Activated T-helper 17 cell treated with anti-CD3 and anti-CD28 coated beads, Interleukin-2, amount 50 U/mL, for 72 hours (primary cell): ENCODE measurements at places on chromosomes 12 and 14.
A peak's percentile ranks its signal among the peaks of the same experiment; 100 is the strongest.

GRCh38 chr12:64656429-64656828 lies 46.1 kb downstream of the RASSF3 start:
- ATAC-seq, result no peak

DNA sequence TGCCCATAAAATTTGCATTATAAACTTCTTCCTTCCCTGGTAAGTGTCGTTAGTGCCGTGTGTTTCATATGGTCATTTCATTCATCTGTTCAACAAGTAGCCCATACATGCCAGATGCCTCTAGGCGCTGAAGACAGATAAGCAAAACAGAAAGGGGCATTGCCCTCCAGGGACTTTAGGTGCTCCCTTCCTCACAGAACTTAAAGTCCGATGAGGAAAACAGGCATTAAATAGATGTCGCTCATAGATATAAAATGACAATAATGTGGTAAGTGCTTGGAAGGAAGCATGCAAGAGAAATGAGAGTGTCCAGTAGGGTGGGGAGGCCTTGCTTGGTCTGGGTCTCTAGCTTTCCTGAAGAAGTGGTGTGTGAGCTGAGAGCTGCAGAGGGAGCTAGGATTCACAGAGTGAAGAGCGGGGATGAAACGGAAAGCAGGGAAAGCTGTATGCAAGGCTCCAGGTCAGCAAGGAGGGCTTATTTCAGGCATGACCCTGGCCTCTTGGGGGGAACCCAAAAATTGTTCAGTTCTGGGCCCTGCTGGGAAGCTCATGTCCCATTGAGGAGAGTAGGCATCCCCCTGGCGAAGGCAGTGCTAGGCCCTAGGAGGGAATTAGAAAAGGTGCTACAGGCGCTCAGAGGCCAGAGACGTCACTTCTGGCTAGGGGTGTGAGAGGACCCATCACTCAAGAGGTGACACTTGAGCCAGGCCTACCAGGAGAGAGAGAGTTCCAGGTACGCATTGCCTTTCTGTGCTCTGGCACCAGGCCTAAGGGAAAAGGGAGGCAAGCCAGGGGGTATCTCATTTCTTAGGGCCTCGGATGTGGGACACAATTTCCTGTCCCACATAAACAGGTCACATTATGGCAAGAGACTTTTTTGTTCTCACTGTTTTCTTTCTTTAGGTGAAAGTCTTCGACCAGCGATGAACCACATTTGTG lies 11.9 kb downstream of the UBE3B start:
- ATAC-seq, result no peak

- ATAC-seq, result peak; percentile 20
These were observed 3.8 kb downstream of the TXNRD1 start for GRCh38 chr12:104219361-104219892.

GRCh38 chr12:105330931-105331804 lies 677 bp downstream of the C12orf75 start:
- ATAC-seq, result peak; percentile 10

DNA sequence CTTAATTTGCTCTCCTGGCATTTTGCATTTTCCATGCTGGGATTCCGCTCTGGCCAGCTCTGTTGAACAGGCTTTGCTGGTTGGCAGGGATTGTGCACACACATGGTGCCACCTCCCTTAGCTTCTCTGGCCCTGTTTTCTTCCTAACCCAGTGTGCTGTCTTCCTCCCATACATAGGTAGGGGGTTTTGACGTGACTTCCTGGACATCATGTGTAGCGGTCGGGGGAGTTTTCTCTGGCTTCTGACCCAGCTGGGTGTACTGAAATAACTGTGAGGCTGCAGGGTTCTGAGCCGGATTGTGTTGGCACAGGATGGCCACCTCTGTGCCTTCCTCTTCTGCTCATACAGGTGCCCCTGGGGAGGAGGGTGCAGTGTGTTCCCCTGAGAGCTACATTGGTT lies 25.7 kb downstream of the C14orf132 start:
- ATAC-seq, result no peak

DNA sequence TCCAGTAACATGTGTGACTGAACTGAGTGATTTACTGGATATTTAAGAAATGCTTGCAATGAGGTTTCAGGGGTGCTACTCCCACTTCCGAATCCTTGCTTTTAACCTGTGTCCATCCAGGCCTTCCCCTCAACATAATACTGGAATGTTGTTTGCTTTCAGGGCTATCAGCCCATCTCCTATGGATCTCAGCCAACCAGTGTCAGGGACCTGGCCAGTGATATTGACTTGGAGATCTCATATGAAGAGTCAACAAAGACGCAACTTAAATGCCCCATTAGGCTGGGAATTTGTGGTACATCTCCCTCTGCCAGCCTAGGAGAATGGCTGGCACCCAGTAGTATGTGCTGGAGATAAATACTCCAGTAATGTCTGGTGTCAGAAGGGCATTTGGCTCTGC lies 889 bp upstream of the IFT43 start:
- no peak for ATAC-seq

DNA sequence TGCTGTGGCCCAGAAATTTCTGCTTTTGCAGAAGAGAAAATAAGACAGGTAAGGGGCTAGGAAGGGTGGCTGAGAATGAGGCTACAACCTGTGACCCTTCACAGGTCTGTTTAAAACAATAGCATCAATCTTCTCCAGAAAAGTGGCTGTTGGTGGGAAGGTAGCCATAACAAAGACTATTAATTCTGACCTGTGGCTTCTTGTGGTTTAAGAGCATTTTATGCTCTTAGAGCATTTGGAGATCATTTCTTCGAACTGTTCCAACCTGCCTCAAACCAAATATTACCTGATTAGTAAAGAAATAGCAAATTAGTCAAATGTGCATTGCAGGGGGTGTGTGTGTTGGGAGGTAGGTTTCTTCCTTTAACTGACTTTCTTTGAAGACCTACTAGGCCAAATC lies 15.2 kb upstream of the TCP11L2 start:
- ATAC-seq, result no peak

DNA sequence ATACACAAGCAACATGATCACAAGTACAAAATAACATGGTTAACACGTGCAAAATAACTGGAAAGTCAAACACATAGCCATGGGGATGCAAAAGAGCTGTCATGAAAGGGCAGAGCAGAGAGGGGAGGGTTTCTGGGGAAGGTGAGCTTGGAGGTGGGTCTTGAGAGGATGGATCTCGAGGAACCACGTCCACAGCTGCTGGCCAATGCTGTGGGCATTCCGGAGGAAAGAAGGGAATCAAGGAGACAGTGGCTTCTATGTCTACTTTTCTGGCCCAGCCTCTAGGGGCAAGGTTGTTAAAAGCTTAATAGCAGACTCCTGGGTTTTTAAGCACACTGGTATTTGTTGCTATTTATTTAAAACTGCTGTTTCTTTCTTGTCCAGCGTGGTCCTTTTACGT lies 8.4 kb upstream of the MYH7 start:
- ATAC-seq, result no peak

- no peak for ATAC-seq
These were observed 539 bp downstream of the PSME2 start for GRCh38 chr14:24145690-24146452.

GRCh38 chr12:65025136-65025535 lies 96.0 kb downstream of the WIF1 start:
- ATAC-seq, result no peak

- peak; percentile 17 for ATAC-seq
These were observed 27.8 kb upstream of the PNMA1 start for GRCh38 chr14:73741876-73742519.

GRCh38 chr14:57897144-57897748 lies 31.4 kb upstream of the SLC35F4 start:
- no peak for ATAC-seq

DNA sequence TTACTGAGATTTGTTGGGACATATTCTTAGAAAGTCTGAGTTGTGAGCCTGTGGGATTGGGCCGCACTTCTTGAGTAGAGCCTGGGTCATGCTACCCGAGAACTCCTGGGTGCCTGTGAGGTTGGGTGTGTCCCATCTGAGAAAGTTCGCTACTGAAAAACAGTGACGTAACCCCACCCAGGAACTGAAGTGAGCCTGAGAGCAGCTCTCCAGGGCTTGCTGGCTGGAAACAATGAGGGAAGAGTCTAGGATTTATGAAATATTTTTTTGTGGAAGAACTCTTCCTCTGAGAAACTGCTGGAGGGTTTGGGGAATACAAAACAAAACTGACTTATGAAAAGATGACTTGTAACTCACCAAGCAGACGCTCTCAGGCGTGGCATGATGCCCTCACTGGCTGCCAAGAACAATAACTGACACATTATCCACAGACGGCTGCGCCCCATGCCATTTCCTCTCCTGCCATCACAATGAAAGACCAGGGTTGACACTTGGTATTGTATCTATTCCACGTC lies 69.2 kb downstream of the RASSF3 start:
- ATAC-seq, result peak; percentile 78

DNA sequence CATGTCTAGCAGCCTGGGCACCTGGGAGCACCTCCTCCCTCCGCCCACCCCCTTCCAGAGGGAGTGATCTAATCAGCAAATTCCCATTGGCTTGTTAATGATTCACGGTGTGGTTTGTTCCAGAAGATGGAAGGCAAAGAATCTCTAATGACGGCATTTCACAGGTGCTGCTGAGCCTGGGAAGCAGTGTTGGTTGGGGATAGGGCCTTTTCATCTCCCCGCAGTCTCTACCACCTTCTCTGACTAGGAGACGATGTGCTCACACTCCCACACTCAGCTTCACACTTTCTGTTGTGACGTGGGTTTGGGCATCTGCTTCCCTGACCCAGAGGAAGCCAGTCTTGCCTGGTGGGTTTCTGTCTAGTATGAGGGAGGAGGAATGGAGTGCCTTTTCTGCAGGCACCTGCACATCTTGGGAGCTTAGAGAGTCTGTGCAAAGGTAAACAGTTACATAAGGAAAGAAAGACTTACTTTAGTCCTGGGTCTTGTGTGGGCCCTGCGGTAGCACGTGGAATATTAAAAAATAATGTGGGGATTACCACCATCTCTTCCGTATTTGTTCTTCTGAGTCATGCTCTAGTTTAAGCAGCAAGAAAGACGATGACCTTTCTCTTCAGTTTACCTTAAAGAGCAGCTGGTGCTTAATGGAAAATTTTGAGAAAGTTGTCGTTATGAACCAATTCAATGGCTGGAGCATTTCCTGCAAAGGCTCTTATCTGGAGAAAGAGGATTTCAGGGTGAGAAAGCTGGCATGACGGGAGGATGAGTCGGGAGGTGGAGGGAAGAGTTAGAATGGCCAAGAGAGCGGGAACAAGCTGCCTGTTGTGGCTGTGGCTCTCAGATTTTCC lies 70.6 kb upstream of the ARHGAP5 start:
- peak; percentile 49 for ATAC-seq
